Amygdala (tissue), 56 donors: ENCODE measurements at places on chromosomes 2 and 18.

- no peak for DNase-seq
These were observed 472.7 kb downstream of the CMPK2 start for GRCh38 chr2:6392966-6393365.

- DNase-seq: no peak
These were observed 91.0 kb downstream of the MCFD2 start for GRCh38 chr2:46824611-46825010.

GRCh38 chr2:121472470-121472993, 58.1 kb upstream of the RNU4ATAC start:
- DNase-seq: no peak

GRCh38 chr2:152405206-152406118, 70.5 kb downstream of the FMNL2 start:
- DNase-seq: no peak

- no peak for DNase-seq
These were observed 278.0 kb downstream of the CELF4 start for GRCh38 chr18:37287601-37288000.

- no peak for DNase-seq
These were observed 338.0 kb downstream of the TNS1 start for GRCh38 chr2:217664761-217665160.
